Activated CD4-positive, alpha-beta T cell treated with anti-CD3 and anti-CD28 coated beads, Interleukin-2, Interleukin-4, amounts not matched to agents 100 ng/mL and 50 ng/mL, durations not matched to agents 16 hours and 8 hours (primary cell): ENCODE measurements at places on chromosomes 3 and 15.

DNA sequence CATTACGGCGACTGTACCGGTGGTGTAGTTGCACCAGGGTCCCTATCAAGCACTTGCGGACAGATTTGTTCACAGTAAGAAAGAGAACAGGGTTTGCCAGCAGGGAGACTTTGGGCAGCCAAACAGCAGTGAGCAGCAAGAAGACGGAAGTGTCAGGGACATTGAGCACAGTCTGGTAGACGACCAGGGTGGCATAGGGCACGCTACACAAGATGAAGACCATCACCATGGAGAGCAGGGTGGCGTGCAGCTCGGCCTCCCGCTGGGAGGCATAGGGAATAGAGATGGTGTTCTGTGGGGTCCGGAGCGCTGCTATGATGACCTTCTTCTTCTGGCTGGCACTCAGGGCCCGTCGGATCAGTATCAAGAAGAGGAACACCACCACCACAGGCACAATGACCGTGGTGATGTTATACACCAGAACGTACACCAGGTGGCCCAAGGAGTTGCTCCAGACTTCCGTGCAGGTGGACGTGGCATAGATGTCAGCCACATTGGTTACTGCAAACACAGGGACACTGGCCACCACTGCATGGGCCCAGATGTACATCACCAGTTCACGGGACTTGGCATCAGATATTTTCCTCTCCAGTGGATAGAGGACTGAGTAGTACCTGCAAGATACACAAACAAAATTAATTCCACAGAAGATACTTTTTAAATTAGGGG is 19.1 kb upstream of the FSIP1 start:
- peak; percentile 26 for DNase-seq

DNA sequence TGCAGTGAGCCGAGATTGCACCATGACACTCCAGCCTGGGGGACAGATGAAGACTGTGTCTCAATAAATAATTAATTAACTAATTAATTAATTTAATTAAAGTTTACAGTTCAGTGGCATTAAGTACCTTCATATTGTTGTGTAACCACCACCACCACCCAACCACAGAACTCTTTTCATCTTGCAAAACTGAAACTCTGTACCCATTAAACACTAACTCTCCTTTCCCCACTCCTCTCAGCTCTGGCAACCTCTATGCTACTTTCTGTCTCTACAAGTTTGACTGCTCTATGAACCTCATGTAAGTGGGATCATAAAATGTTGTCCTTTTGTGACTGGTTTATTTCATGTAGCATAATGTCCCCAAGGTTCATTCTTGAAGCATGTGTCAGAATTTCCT is 259.3 kb upstream of the MDFIC2 start:
- DNase-seq = no peak

GRCh38 chr3:195154793-195155535 is 116.0 kb downstream of the XXYLT1 start:
- no peak for DNase-seq

- DNase-seq = no peak
These were observed 40.5 kb downstream of the AQP9 start for GRCh38 chr15:58178668-58179067.

DNA sequence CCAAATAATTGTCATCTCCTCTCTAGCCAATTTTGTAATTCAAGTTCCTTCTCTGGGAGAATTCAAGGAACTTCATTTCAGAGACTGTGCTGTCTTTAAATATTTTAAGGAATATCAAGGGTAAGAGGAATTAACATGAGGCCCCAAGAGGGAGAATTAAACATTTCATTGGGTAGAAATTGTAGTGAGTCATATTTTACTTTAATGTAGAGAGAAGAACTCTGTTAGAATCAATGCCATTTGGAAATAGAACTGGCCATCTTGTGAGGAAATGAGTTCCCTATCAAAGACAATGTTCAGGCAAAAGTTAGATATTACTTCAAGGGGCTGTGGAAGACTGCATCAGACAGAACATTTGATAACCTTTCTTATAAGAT is 43.5 kb upstream of the TP63 start:
- no peak for DNase-seq

- DNase-seq = no peak
These were observed 14.1 kb downstream of the KLF15 start for GRCh38 chr3:126342991-126343648.

DNA sequence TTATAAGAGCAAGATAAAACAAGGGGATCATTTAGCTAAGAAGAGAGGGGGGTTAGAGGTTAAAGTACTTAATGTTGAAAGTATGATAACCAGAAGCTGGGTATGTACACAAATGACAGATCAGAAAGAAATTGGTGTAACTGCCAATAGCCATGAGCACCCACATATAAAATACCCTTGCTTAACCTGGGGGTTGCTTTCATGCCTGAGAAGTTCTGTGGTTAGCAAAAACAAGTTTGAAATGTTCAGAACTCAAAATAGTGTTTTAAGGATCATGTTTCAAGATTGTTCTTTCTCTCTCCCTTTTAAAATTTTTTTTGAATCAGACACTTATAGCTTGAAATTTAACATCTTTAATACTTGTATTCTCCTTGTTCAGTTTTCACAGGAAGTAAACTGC is 321.4 kb upstream of the GBE1 start:
- no peak for DNase-seq

DNA sequence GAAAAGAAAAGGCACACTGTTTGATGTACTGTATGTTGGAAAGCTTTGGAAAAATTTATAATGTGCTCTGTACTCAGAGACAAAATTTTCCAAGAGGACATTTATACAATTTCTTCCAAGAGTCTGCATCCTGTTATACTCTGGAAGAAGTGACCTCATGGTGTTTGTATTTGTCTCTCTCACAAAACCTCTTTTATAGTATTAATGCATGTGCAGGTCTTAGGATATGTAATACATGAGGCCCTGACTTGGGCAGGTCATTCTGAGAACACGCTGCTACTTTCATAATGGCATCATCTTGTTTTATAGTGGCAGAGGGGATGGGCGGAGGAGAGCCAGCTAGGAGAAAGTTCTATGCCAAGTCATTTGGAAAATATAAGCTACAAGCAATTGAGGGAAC is 72.0 kb upstream of the P3H2 start:
- DNase-seq = no peak

DNA sequence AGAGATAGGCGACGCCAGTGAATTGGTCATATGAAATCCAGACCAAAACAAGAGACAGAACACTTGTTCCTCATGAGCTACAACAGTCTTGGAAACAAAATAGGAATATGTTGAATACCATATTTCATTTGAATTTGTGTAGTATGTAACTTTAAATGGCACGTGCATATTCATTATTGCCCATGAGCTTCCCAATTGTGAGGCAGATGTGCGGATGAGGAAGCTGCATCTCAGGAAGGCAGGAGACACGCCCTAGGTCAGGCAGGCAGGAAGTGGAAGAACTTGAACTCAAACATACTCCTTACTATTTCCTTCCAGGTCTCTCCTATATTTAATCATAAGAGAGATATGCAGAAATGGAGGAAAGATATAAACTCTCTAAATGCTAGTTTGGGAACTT is 106.8 kb upstream of the SLC2A2 start:
- DNase-seq = no peak

- DNase-seq = no peak
These were observed 18.7 kb upstream of the APH1B start for GRCh38 chr15:63258658-63259057.

- DNase-seq = no peak
These were observed 284.2 kb upstream of the ROPN1 start for GRCh38 chr3:124276133-124276532.

DNA sequence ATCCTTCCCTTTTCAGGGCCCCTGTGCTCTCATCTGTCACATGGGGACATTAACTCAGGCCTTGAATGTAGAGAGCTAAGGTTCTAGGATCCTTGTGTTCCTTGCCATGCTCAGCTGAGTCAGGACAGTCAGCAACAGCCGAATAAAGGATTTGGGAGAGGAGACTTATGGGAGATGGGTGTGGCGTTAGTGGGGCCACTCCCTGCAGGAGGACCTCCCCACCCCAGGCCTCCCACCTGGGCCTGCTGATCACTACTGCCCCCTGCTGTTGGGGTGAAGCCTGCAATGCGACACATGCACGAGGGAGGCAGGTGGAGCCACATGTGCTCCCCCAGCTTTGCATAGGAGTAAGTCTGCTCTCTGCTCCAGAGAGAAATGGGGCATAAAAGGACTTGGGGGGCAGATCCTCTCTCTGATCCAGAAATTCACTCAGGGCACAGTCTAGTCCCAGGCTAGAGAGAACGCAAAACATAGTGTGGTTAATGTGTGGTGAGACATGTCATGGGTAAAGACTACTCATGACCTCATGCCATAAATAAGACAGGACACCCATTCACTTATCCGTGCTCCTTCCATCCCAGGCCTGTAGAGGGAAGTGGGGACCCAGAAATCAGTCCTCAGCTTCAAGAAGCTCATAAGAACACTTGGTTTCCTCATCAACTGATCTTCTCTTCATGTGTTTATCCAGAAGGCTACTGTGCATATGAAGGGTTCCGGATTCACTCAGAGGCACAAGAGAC is 19.4 kb downstream of the RBP1 start:
- peak; percentile 32 for DNase-seq

DNA sequence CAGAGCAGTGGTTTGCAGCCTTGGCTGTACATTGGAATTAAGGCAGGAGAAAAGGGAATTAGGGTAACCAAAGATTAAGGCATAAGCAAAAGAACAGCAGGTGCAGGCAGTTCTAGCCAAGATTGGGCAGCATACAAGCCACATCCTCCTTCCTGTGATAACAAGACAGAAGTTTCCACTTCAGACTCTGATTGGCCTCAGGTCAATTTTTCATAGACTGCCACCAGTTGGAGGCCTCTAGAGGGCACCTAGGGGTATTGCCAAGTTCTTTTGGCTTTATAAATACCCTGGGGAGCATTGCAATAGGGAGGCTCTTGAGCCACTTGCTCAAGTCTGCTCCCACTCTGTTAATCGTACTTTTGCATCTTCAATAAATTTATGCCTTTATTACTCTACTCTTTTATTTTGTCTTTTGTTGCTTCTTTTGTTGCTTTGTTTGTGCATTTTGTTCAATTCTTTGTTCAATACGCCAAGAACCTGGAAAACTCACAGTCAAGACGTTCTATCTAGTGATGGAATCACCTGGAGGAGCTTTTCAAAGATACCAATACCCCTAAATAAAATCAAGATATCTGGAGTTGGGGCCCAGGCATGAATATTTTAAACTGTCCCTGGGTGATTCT is 32.2 kb upstream of the FMN1 start:
- peak; percentile 80 for DNase-seq

DNA sequence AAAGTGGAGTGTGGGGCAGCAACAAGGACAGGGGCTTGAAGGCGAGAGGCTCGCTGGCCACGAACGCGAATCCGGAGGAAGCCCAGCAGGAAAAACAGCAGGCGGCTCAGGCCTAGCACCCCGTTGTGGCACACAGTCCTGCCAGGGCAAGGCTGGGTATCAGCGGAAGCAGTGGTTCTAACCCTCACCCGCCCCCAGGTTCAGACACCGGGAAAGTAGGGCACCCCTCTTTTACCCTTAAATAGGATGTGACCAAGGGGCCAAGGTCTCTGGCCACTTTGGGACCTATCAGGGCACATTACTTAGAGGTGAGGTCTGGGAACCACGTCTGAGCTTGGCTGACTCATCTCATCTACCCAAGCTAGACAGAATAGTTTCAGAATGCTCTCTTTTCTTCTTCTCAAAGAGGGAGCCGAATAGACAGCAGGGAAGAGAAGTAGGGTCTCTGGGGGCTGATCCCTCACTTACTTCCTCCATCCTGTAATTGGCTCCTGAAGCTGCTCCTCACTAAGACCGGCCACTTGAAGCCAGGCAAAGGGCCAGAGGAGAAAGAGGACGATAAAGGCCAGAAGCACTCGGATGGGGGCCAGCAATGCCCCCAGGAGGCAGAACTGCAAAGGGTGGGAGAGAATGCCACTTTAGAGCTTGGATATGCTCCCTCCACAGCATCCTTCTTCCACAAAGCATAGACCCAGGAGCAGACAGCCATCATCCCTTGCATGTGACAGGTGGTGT is 1.7 kb downstream of the LPCAT4 start:
- DNase-seq = peak; percentile 38

DNA sequence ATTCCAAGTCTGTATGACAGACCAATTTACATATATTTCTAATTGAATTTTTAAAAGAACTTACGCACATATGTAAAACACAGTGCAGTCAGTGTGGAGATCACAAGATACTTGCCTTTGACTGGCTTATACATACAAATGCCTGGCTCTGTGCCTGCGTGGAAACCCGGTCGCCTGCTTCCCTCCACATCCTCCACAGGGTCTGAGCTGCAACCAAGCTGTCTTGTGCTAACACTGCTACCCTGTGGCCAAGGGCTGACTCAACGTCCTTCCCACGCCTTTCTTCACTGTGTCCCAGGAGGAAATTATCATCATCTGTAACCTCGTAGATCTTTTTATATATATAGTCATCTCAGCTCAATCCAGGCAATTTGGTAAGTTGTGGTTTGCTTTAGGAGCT is 117.0 kb downstream of the WNT7A start:
- no peak for DNase-seq

- DNase-seq = no peak
These were observed 79.0 kb downstream of the NR2F2 start for GRCh38 chr15:96409215-96410138.

- DNase-seq = no peak
These were observed 454.9 kb downstream of the IL5RA start for GRCh38 chr3:2655229-2655701.

- DNase-seq = no peak
These were observed 38.4 kb downstream of the ABTB1 start for GRCh38 chr3:127711021-127711695.

- no peak for DNase-seq
These were observed 68.1 kb upstream of the TLE3 start for GRCh38 chr15:70165716-70166284.

DNA sequence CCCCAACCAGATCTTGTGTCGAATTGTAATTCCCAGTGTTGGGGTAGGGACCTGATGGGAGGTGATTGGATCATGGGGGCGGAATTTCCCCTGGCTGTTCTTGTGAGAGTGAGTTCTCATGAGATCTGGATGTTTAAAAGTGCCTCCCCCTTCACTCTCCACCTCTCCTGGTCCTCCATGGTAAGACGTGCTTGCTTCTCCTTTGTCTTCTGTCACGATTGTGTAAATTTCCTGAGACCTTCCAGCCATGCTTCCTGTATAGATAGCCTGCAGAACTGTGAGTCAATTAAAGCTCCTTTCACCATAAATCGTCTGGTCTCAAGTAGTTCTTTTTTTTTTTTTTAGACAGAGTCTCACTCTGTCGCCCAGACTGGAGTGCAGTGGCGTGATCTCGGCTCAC is 42.3 kb downstream of the NR1D2 start:
- no peak for DNase-seq

DNA sequence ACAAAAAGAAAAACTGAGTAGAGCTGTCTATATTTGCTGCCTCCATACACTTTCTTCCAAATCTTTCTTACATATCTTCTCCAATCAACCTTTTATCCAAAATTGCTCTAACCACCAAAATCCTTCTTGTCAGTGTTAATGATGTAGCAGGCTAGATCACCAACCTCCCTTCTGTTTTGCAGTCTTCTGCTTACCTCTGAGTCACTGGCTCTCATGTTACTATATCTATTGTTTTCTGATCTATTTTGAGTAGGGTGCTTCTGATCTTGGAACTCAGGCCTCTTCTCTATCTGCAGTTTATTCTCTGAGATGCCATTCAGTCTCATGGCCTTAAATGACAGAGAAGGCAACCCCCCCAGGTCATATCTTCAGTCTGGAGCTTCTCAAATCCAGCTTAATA is 26.3 kb upstream of the AADAC start:
- no peak for DNase-seq
